Fibroblast of skin of back (primary cell): ENCODE measurements at places on chromosomes 6 and 20.

DNA sequence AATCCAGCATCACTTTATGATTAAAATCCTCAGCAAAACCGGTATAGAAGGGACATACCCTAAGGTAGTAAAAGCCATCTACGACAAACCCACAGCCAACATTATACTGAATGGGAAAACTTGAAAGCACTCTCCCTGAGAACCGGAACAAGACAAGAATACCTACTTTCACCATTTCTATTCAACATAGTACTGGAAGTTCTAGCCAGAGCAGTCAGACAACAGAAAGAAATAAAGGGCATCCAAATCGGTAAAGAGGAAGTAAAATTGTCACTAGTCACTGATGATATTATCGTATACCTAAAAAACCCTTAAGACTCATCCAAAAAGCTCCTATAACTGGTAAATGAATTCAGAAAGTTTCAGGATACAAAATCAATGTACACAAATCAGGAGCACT lies 33.3 kb downstream of the BLOC1S5 start:
- no peak for DNase-seq

GRCh38 chr6:117495425-117495824 lies 13.0 kb downstream of the DCBLD1 start:
- no peak for DNase-seq

GRCh38 chr6:153405931-153406330 lies 274.8 kb upstream of the RGS17 start:
- no peak for DNase-seq

DNA sequence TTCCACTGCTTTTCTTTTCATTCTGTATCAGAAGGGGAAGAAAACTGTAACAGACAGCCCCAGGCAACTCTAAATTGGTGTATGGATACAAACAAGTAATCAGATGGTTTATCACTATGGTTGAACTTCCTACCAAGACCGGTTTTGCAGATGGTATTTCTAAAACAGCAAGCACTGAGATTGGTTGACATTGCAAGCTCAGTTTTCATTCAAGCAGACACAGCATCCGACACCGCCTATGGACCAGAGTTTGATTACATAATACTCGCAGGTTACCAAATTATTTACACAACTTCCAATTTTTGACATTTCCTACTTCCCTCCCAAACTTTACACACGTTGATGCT lies 209.9 kb downstream of the ALDH8A1 start:
- DNase-seq, result no peak

- DNase-seq, result no peak
Measured at GRCh38 chr6:39114388-39114703, 640 bp downstream of the SAYSD1 start.

- DNase-seq, result no peak
Measured at GRCh38 chr20:45861221-45862075, 4.0 kb downstream of the ZSWIM3 start.

DNA sequence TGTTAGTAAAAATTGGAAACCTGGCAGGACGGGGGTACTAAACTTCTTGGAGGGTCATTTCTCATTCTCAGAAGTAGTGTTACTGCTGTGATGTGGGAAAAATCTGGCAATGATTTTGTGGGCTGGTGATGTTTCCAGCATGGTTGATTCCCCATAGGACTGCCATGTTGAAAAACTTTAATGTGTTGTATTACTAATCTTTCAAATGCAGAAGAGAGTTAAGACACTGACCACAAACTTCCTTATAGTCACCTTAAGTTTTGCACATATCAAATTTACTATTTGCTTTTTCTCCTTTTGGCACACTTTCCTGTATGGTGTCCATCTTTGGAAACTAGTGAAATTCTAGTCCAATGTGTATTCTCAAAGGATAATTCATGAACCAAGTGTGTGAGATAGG lies 236.2 kb upstream of the TAB2 start:
- DNase-seq, result no peak

- DNase-seq, result no peak
Measured at GRCh38 chr6:90557006-90557405, 29.9 kb downstream of the MAP3K7 start.
